ENCODE measurements at places on chromosomes 12 and 14.

GRCh38 chr14:102201353-102201738, 61.6 kb downstream of the WDR20 start:
- no peak for DNase-seq

DNA sequence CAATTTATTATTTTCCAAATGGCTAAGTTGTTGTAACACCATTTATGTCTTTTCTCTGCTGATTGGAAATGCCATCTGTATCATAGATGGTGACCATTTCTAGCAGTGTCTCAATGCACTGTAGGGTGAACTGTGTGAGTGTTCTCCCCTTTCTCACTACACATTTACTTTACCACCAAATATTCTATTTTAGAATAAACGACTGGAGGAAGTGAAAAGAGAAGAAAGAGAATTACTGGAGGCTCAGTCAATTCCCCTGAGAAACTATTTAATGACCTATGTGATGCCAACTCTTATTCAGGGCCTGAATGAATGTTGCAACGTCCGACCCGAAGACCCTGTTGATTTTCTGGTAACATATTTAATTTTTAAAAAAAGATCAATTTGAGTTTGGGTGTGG, 15.5 kb upstream of the PAPOLA start:
- DNase-seq: no peak

GRCh38 chr12:128864516-128865186, 11.4 kb downstream of the GLT1D1 start:
- DNase-seq: no peak

GRCh38 chr12:49793620-49794019, 34.6 kb downstream of the NCKAP5L start:
- DNase-seq: peak; percentile 42

DNA sequence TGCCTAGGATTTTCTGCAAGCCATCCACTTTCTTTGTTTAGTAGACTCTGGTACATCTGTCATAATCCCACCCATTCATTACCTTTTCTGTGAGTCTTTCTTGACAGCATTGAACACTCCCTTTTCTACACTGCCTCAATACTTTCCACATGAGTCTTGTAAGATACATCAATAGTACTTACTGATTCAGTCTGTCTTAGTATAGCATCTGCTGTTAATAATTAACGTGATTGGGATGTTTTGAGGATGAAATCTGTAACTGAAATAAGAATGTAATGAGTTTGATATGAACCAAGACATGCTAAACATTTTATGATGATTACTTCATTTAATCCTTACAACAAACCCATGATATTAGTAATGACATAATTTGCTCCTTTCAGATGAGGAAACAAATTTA, 196.2 kb upstream of the FOXG1 start:
- DNase-seq: no peak

DNA sequence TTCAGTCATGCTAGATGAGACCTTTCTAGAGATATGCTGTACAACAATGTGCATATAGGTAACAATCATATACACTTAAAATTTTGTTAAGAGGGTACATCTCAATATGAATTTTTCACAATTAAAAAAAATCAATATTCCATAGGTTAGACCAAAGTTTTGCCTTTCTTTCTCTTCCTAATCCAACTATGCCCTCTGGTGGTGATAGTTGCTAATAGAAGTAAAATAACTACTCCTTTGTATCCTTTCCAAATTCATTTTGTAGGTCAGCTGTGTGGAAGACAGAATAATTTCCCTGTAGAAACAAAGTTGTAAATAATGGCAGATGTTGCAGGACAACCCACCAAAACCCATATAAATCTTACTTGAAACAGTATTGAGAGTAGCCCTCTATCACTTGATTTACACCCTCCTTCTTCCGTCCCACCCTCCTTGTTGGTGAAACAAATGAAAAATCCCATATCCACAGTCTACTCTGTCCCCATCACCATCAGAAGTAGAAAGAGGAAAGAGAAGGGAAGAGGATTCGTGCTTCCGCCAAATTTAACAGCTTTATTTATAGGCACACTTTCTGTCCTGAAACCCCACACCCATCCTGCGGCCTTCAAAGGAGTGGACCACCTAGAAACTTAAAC, 34.2 kb upstream of the KICS2 start:
- DNase-seq: peak; percentile 36

GRCh38 chr12:58575256-58575655, 345.0 kb downstream of the LRIG3 start:
- no peak for DNase-seq

DNA sequence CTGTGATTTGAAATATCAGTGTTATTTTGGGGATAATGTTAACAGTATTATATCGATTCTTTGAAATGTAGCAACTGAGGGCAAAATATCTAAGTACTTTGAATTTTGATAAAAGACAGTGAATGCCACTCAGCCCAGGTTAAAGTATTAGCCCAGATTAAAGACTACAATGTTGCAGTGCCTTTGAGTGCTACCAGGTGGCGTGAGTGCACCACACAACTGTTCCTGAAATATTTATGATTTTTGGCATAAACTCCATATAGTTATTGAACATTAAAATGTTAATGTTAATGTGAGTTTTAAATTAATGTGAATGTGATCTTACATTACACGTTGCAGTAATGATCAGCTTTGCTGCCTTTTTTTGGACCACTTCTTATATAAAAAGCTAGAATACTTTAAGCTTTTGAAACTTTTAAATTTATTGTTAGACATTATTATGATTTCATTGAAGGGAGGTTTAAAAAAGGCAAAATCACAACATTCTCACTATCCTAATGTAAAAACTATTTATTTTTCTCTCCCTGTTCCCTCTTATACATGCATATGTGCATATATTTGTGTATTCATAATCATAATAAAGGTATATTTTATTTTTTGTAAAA, 22.5 kb downstream of the MRPS35 start:
- DNase-seq: peak; percentile 42

DNA sequence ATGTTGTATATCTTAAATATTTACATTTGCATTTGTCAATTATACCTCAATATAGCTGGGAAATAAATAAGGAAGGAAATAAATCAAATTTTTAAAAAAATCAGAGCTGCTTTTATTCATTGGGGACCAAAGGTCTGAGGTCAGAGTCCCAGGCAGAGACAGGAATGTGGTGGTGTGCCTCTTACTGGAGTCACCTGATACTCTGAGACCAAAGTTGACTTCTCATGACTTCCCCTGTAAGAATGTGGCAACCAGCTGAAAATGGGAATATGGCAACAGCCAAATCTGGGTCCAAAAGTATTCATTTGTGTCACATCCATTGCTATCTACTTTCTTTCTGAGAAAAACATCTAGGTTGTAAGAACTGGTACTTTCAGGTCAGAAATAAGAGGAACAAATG, 496.6 kb upstream of the TMPO start:
- no peak for DNase-seq

- DNase-seq: no peak
These were observed 33.1 kb downstream of the CD9 start for GRCh38 chr12:6233121-6233971.

GRCh38 chr12:24328261-24328660, 378.8 kb upstream of the SOX5 start:
- DNase-seq: no peak

DNA sequence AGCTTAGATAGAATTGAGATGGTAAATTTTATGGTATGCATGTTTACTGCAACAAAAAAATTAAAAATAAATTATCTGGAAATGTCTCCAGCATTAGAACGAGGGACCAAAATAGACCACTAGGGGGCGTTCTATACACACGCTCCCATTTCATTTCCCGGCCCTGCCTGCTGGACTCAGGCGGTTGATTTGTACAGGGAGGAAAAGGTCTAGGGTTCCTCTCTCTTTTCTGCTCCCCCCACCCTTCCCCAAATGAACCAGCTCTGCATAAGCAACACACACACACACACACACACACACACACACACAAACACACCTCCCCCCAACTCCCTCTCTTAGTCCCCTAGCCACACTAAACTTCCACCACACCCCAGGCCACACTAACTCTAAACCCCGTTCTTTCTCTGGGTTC, 7.8 kb upstream of the DTX1 start:
- DNase-seq: peak; percentile 78

DNA sequence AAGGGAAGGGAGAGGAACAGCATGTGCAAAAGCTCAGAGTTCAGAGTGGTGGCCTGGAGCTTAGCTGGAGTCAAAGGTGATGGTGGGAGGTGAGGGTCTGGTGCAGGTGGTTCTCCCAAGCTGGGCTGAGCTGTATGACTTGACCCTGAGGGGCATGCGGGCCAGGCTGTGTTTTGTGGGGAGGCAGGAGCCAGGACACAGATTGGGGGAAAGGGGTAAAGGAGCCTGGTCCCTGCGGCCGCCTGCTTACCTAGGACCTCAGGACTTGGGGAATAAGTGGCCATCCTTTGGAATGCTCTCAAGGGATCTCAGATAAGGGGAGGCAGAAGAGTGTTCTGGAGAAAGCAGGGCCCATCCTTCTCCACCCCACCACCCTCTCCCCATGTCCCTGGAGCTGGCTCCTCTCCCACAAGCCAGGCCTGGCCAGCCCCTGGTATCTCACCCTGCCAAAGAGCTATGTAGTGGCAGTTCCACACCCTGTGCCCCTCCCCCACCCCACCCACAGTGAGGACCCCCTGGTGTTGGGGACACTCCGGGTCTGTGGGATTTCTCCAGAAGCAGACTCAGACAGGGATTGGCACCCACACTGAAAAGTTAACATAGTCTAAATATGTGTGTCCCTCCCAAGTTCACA, 19.9 kb upstream of the CEP170B start:
- DNase-seq: no peak

DNA sequence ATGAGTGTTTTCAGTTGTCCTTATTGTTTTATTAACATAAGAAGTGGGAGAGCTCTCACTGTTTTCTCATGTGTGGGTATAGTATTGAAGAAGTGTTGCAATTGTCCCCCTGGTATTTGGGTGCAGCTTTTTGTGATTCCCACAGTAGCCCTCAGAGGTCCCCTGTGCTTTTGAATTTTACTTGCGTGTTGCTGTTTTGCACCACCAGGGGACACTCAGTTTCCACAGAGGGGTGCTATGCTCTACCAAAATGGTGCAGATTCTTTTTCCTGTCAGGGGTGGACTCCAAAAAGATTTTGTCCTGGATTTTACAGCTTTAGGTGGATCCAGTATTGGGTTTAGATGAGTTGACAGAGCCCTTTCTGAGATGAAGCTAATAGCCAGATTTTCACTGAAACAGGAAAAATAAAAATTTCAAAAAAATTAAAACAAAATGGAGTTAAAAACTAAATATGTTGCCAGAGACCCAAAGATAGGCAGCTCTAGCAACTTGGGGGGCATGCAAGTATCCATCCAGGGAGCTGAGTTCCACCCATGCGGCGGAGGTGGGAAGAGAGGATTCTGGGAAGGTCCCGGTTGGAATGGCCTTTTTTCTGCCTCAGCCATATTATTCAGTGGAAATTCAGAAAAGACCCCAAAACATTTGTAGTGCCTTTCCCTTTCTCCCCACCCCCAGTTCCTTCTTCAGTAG, 50.2 kb downstream of the TTLL5 start:
- DNase-seq: peak; percentile 5

DNA sequence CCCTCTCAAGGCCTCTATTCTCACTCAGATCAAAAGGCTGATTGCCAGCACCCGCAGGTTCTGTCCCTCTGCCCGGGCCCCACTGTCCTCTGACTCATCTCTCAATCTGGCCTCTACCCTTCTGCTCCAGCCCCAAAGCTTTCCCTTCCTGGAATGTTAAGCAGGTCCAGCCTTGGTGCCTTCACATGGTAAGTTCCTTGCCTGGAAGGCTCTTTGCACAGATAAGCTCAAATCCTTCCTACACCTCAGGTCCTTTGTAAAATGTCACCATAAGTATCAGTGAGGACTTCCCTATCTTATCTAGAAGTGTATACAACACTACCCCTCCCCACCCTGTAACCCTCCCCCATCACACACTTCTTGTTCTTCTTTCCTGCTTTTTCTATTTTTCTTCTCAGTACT, 22.2 kb downstream of the LPCAT3 start:
- no peak for DNase-seq

DNA sequence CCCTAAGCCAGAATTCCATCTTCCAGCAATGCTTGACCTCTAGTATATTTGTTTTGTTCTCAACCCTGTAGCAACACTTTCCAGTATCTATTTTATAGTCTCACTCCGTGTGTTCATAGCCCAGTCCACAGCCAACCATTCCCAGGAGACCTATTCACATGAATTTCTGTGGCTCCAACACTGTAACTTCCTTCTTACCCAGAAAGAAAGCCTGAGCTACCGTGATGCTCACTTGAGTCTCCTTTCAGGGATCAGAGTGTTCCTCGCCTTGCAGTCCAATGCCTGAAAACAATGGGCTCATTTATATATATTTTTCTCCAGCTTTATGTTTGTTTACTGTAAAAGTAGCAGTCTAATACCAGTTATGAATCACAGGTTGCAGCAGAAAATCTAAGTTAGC, 645.0 kb upstream of the NOVA1 start:
- no peak for DNase-seq

DNA sequence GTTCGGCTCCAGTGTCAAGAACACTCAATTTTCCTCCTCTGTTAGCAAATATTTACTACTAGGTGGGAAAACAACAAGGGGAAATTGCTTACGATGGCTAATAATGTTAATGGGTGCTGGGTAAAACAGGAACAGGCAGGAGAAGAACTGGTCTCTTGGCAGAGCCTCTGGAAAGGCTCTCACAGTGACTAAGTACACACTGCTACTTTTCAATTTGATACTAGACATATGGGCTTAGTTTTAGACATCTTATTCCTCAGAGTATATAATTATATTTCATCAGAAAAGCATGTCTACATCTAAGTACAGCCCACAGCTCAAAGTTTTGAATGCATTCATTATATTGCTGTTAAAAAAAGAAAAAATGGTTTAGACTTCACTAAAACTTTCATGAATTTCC, 65.4 kb upstream of the SAV1 start:
- DNase-seq: no peak

GRCh38 chr12:47762850-47763465, 4.3 kb upstream of the RAPGEF3 start:
- no peak for DNase-seq

- DNase-seq: no peak
These were observed 44.6 kb downstream of the CEP83 start for GRCh38 chr12:94415066-94415465.

- no peak for DNase-seq
These were observed 466.9 kb upstream of the RGS6 start for GRCh38 chr14:71465316-71465715.

DNA sequence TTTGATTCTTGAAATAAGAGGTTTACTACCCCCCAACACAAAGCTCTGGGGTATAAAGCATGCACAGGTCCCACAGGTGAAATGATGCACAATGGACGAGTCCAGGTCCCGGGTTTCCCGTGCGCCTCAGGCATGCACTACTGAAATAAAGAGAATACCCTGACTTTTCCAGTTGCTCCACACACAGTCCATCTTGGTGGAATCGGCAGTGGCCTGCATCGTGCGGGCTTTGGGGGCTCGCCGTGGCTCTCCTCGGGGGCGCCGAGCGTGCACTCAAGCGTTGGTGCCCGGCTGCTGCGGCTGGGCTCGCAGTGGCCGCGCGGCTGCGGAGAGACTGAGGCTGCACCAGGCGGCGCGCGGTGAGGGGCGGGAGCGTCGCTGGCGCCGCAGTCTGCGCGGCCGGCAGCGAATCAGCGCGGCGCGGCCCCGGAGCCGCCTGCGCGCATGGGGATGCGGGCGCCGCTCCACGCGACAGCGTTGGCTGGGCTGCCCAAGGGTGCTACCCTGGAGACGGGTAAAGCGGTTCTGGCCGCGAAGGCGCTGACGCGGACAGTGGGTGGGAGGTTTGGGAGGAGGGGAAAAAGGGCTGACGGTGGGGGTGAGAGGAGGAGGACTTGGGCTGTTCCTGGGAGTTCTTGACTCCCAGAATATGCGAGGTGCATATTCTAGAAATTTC, 53.8 kb upstream of the CCDC175 start:
- peak; percentile 84 for DNase-seq

- DNase-seq: peak; percentile 82
These were observed 40.9 kb upstream of the CAPRIN2 start for GRCh38 chr12:30795410-30796312.

All from H7 (cell line).